ENCODE measurements at places on chromosomes 2 and 18. TPM values are rescaled to one million over a fixed set of nuclear protein-coding genes. Genes with fewer than 3 reads are reported as not detected.
A peak's percentile ranks its signal among the peaks of the same experiment; 100 is the strongest.

GRCh38 chr2:158486970-158487325 lies 30.2 kb downstream of the PKP4 start:
- DNase-seq: peak; percentile 30

GRCh38 chr2:20411361-20411894 lies 35.4 kb upstream of the RHOB start:
- DNase-seq: peak; percentile 37

DNA sequence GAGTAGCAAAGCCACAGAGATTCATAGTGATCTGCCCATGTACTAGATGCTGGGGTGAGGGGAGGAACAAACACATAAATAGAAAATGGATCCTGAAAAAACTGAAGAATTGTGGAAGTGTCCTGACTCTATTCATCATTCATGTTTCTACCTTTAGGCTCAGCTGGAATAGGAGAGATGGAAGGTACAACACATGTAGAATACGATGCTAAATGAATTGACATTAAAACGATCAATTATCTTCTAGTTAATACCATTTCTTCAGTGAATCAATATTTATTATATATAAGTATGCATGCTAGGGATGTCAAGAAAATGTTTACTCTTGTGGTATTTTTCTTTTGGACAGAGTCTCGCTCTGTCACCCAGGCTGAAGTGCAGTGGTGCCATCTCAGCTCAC lies 159.1 kb downstream of the IRS1 start:
- no peak for DNase-seq

DNA sequence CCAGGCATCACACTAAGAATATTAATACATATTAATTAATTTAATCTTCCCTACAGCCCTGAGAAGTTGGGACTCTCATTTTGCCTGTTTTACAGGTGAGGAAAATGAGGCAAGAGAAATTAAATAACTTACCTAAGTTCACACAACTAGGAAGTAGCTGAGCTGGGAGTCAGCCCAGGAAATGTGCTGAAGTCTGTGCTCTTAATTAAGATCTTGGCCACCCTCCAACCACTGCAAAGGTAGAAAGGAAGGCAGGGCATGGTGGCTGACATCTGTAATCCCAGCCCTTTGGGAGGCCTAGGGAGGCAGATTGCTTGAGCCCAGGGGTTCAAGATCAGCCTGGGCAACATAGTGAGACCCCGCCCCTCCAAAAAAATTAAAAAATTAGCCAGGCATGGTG lies 12.9 kb upstream of the MGAT4A start:
- no peak for DNase-seq

DNA sequence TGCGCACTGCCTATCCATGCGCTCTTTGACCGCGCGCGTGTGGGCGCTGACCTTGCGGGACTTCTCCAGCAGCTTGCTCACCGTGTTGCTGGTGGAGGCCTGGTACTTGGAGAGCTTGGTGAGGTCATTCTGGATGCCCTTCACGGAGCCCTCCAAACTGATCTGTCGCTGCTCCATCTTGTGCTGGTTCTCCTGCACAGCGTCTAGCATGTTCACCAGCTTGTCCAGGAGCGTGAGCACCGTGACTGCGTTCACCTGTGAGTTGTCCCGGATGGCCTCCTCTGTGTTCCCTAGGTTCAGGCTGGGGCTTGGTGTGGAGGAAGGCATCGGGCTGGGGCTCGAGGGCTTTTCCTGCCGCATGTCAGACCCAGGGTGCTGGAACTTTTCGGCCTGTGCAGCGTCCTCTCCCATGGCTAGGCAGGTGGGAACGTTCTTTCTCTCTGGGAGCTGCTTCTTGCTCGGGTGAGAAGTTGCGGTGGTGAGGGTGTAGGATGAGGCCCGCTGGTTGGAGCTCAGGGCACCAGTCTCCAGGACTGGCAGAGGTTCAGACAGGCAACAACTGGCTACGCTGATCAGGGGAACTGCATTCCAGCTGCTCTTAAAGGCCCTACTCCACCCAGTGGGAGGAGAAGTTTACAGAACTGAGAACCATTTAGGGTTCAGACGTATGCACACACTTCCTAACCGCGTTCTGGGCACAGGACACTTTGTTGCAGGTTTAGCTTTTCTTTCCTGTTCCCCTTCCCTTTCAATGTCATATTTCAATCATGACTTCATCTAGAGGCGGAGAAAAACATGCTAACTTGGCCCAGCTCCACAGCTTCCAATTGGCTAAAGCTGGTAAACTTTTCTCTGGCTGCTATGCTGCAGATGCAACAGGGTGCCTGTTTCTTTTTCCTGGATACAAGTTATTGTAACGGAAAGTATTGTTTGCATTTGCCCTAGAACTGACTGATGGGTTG lies at the start of gene CAVIN2:
Gene CAVIN2, minus strand, starts transcription at position 574 of the 962 bp plus-strand sequence. Its CDS starts 163 bp downstream, at position 411.
- DNase-seq: peak; percentile 100

GRCh38 chr2:237983922-237984321 lies 17.1 kb downstream of the UBE2F start:
- DNase-seq: no peak

DNA sequence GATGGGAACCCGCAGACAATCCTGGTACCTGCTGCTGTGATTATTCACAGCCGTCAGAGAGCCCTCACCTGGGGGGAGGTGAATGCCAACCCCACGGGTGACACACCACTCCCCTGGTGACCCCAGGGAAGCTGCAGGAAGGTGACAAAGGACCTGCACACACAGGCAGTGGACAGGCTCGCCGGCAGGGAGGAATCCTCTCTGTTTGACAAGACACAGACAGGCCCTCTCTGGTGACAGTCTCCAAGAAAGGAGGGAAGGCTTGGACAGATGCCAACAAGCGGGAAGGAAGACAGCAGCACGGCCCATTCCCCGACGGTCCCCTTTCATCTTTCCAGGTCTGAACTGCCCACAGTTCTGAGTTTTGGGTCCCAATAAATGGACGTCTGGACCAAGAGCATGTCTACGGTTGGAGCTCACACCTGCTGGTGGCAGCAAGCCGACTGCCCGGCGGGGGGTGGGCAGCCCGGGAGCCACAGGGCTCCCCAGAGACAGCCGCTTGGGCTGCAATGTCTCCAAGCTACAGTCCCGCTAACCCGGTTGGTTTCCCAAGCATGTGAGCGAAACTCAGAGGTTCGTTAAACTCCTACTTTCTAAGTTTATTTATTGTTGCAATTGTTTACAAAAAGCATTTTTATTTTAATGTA lies 31.8 kb downstream of the HDAC4 start:
- no peak for DNase-seq

DNA sequence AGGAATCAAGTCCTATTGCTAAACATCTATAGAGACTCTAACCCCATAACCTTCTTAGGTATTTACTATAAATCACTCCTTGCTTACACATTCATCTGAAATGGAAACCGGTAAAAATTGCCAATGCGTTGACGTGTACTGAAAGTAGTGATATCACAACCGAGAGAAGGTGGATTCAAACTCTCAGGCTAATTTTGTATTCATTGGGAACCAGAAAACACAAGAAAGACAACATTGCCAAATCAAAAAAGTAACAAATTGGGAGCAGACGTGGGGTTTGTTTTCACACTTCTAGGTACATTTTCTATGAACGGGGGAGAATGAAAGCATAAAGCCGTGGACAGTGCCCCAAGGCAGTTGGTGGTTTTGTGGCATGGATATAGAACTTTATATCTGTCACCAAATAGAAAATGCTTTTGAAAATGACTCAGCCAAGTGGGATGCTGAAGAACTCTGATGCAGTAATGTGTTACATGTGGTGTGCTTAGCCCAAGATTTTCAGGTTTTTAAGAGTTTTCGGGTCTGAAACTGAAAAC lies 155.1 kb upstream of the RASGRP3 start:
- DNase-seq: no peak

- no peak for DNase-seq
Measured at GRCh38 chr2:148999451-148999921, 39.0 kb upstream of the LYPD6B start.

- no peak for DNase-seq
Measured at GRCh38 chr2:133475610-133476009, 92.7 kb downstream of the NCKAP5 start.

GRCh38 chr2:146295080-146295670 lies 1549.7 kb upstream of the ACVR2A start:
- no peak for DNase-seq

DNA sequence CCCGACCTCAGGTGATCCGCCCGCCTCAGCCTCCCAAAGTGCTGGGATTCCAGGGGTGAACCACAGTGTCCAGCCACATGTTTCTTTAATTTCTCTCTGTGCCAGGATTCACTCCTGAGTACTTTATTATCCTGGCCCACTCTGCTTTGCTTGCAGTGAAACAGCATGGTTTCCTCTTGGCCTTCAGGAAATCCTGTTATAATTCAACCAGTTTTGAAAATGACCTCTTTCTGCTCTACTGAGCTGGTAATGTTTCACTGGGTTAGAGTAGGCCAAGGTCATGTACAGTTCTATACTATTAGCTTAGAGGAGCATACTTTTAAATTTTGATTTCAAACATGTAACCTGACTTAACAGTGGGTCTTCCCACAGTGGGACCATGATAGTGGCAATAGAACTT lies 90.6 kb upstream of the PELI1 start:
- DNase-seq: peak; percentile 78

- no peak for DNase-seq
Measured at GRCh38 chr2:168469281-168469988, 13.4 kb downstream of the CERS6 start.

- no peak for DNase-seq
Measured at GRCh38 chr18:72727038-72727655, 140.6 kb downstream of the NETO1 start.

POTEI gene
- 0.26 TPM for total RNA-seq

- no peak for DNase-seq
Measured at GRCh38 chr18:9688036-9688741, 19.9 kb upstream of the RAB31 start.

LRRTM4 gene
- total RNA-seq: not detected

SCN7A gene
- total RNA-seq: not detected

GRCh38 chr2:127672341-127673224 lies 2.7 kb downstream of the LIMS2 start:
- no peak for DNase-seq

DNA sequence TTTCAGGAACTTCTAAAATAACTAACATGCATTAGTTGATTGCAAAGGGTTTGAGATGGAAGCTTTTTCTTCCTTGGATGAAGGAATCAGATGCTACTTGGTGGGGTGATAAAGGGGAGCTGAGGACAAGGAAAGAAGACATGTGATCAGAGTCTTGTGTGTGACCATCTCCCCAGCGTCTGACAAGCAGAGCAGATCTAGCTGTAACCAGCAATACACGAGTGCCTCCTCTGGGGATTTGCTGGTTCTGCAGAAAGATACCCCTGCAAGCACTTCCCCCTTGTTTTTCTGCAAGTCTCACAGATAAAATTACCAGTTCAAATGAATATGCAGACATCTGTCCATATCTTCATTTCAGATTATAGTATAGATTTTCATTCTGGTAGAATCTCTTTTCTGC lies 2.7 kb downstream of the CDH7 start:
- DNase-seq: no peak

DNA sequence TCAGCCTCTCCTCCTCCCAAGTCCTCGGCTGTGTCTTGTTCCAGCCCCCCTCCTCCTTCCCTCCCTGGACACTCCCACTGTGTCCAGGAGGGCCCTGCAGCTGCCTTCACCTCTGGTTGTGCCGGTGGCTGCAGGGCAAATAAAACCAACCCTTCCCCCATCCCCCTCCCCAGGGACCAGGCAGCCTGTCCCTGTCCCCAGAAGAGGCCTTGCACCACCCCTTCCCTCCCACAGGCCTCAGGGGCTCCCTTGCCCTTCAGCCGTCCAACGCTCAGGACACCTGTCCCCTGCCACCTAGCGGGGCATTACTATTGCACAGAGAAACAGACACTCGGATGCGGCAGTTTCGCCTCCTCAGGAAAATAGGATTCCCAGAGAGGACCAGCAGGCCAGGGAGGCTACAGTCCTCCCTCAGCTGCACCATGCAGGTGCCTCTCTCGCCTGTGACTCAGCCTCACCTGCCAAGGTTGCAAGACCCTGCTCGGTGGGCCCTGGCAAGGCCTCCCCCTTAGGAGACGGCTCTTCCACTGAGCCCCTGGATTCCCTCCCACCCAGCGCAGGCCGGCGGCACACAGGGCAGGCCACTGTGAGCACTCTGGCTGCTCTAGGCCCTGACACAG lies 5.5 kb upstream of the GPC1 start:
- DNase-seq: no peak

DNA sequence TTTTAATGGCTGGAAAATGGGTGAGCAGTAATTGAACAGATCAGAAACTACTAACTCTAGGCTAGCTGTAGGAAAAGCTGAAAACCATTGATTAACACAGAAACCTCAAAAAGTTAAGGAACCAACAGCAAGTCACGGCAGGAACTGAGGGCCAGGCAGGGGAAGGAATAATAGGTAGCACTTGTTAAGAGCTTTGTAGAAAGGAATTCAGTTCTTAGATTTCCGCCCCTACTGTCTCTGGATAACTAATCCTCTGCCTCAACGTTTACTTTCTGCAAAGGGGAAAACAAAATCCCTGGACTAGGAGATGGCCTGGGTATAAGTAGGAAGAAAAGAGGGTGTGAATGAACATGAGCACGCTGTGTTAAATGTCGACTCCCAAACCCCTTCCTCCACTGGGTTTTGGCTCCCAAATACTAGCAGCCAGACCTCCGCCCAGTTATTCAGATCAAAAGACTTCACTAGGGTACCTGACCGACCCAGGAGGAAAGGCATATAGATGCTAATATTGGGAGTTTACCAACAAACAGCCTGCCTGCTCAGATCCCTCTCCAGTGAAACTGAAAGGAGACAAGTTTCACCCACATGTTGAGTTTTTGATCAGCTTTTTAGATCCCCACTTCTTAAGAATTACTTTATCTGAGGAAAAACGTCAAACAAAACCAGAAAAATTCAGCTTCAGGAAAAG lies 12.4 kb downstream of the SMAD2 start:
- DNase-seq: no peak

DNA sequence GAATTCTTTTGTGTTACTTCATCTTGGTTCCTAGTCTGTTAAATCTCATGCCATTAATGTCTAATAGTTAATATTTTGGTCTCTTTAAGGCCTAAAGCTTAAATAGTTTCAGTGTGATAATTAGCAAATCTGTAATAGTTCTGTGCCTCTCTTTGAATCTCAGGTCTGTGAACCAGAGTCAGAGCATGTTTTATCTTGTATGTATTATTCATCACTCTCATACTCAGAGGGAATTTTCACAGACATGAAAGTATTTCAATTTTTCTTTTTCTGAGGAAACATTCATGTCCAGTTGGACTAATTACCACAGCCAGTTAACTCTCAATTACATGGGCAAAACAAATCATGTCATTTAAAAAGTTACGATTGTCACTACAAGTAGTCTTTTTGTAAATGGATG lies 931.9 kb upstream of the SLC39A10 start:
- DNase-seq: no peak

DAW1 gene
- not detected for total RNA-seq

Data from dermis microvascular lymphatic vessel endothelial cell (primary cell).